ENCODE measurements at places on chromosomes 4 and X. TPM values are rescaled to one million over a fixed set of nuclear protein-coding genes. Genes with fewer than 3 reads are reported as not detected.

- no peak overlapping the region for H3K4me3 ChIP-seq
- peaks cover 9% of the 10 kb centered on the region for H3K4me1 ChIP-seq
- DNase-seq: no peak
- no peaks in the 10 kb centered on the region for H3K27me3 ChIP-seq
- H3K27ac ChIP-seq: no peak overlapping the region
- H3K36me3 ChIP-seq: no peaks in the 10 kb centered on the region
Observed at GRCh38 chr4:119050527-119051090, 85.0 kb upstream of the MYOZ2 start.

DNA sequence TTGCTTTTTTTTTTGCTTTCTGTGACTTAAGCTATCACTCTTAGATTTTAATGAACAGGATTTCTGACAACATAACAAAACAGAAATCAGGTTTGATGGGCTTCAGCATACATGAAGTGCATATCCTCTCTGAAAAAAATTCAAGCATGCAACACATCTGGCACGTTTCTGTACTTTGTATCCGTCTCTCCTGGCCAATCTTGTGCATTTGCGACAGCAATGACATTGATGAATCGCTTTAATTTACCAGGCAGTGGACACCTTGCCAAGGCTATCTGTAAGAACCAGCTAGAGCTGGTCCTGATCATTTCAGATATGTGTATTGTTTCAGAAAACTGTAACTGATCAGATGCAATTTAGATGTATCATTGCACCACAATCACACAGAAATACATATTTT, 93.3 kb downstream of the CCSER1 start:
- H3K4me1 ChIP-seq: no peaks in the 10 kb centered on the region
- no peaks in the 10 kb centered on the region for H3K27me3 ChIP-seq
- H3K36me3 ChIP-seq: no peaks in the 10 kb centered on the region
- no peak overlapping the region for H3K27ac ChIP-seq

The SHROOM3 gene
- total RNA-seq: 3.8 TPM

The ACE2 gene
- not detected for total RNA-seq

- no peak overlapping the region for H3K27ac ChIP-seq
- H3K4me1 ChIP-seq: peaks cover 20% of the 10 kb centered on the region
- H3K27me3 ChIP-seq: no peaks in the 10 kb centered on the region
Observed at GRCh38 chr4:184748251-184748652, 14.4 kb upstream of the CENPU start.

DNA sequence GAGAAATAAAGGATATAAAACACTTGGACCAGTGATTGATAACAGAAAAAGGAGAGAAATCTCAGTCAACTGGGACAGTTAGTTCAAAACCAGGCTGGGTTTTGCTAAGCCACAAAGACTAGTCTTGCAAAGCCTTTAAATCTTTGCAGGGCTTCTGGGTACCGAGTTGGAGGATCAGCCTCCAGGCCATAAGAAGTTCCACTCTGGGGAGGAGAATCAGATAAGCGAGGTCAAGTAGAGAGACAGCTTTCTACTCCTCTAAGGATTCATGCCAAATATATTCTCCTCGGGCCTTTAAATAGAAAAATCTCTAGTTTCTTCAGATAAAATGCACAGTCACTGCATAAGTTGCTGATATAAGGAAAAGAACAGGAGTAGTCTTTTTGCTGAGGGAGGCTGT, 92.7 kb downstream of the MFAP3L start:
- H3K4me3 ChIP-seq: no peak overlapping the region
- H3K4me1 ChIP-seq: no peaks in the 10 kb centered on the region
- H3K36me3 ChIP-seq: no peaks in the 10 kb centered on the region
- no peak overlapping the region for H3K27ac ChIP-seq

DNA sequence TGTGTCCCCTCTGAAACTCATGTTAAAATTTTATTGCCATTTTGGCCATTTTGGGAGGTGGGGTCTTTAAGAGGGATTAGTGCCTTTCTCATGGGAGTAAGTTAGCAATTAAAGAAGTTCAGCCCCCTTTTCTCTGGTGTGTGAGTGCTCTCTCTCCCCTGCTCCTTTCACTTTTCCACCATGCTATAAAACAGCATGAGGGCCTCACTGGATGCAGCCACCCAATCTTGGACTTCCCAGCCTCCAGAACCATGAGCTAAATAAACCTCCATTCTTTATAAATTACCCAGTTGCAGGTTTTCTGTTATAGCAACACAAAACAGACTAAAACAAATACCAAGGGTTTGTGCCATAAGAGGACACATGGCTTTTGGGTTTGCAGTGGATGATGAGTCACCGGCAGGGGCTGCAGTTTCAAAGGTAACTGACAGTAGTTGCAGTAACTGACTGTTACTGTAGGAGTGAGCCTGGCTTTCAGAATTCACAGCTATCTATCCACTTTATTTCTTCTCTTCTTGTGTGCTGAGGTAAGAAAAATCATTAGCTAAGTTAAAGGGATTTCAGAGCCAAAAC, 121.5 kb downstream of the PPEF1 start:
- no peak for DNase-seq
- no peaks in the 10 kb centered on the region for H3K27me3 ChIP-seq

DNA sequence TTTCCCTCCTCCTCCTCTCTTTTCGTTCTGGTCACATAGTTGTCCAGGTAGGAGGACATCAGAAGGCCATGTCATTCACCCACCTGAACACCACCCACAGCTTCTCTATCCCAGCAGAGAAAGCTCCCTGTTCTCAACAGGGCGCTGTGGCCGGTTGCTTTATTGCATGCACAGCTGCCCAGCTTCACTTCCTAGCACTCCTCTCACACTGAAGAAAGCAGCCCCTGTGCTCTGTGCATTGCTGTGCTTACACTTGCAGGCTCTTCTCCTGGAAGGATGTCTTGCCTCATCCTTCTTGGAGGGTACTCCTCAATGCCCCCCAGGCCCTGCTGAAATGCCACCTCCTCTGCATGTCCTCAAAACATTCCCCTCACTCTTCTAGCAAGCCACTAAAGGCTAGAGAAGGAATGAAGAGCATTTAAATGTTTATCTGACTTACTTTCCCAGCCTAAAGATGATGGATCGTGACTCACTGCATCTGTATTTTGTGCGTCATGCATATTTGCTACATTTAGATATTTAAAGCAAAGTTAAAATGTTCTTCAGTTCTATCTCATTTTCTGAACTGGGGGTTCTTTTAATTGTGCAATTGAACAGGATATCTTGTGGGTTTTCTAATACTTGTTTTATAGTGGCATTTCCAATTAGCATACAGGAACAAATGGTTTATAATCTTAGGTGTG, 186.4 kb upstream of the PUDP start:
- peaks cover 2% of the 10 kb centered on the region for H3K36me3 ChIP-seq
- peaks cover 43% of the 10 kb centered on the region for H3K4me1 ChIP-seq
- no peak for DNase-seq
- no peaks in the 10 kb centered on the region for H3K27me3 ChIP-seq
- H3K4me3 ChIP-seq: no peak overlapping the region
- peak overlapping the region; percentile 76 for H3K27ac ChIP-seq

GRCh38 chrX:13081395-13082205, 37.2 kb upstream of the FAM9C start:
- no peak overlapping the region for H3K4me3 ChIP-seq
- peak overlapping the region; percentile 15 for H3K27ac ChIP-seq
- H3K4me1 ChIP-seq: peaks cover 50% of the 10 kb centered on the region
- no peaks in the 10 kb centered on the region for H3K27me3 ChIP-seq
- no peak for DNase-seq
